ENCODE measurements at places on chromosomes 13 and 19.

DNA sequence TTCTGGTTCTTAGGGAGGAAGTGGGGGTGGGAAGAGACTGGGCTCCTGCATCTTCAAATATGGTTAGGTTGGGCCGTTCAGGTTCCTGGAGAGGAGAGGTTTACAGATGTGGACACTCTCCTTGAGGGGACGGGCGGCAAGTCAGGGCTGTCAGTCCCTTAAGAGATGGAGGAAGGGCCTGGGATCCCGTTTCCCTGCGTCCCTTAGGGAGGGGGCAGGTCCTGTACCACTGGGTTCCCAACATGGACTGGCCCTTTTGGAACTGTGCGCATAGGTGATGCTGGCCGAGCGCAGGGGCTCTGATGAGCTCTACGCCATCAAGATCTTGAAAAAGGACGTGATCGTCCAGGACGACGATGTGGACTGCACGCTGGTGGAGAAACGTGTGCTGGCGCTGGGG lies 10.9 kb upstream of the CACNG7 start:
- DNase-seq: no peak

DNA sequence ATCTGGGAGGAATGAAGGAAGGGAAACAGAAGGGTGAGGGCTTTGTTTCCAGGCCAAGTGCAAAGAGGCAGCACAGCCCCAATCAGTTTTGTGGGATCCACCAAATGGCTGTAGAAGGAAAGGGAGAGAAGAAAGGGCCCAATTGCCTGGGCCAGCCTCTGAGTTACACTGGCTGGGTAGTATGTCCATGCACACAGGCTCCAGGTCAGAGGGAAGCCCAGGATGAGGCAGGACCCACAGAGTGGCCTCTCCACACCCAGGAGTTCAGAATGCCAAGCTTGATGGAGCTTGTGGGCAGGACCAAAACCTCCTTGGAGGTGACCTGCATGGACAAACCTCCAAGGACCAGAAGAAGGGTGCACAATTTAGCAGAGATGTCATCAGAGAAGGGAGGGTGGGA lies 178.2 kb upstream of the TSHZ3 start:
- no peak for DNase-seq

- no peak for DNase-seq
These were observed 357.2 kb downstream of the OXGR1 start for GRCh38 chr13:96637039-96637438.

DNA sequence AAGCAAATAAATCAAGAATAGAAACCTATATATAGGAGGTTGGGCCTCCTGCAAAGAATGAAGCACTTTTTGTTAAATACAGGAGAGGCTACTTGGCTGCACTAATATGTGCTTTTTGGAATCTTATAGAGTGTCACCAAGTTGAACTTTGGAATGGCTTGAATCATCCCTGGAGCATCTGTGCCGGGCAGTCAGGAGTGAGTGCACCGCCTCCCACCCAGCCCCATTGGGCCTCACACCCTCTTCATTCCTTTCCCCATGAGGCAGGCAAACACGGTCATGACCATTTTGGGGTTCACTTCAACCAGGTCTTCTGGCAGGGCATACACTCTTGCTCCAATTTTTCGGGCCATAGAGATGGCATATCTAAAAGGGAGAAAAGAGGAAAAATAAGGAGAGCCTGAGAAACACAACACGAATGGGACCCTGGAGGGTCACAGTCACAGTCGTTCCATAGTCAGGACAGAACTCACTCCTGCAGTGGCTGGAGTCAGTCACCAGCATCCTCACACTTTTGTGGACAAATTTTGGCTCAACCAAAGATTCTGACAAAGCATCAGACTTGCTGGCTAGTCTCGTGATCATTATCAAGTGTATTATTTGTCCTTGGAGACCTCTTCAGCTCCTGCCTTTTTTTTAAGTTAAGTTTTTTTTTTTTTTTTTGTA lies 22.7 kb upstream of the CPB2 start:
- DNase-seq: no peak

DNA sequence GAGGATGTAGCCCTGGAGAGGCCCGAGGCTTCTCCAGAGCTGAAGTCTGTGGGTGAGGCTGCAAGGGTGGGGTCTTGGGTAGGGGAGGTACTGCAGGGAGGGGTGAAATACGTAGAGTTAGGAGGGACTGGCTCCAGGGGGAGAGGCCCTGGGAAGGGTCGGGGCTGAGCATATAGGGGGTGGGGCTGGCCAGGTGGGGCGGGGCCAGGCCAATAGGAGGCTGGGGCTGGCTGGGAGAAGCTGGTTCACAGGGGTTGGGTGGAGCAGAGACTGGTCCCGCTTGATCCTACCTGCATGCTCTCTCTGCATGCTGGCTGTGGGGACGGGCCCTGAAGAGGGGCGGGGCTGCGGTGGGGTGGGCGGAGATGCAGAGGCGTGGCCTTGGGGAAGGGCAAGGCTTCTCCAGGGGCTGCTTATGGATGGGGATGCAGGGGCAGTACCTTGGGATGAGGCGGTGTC lies 51.9 kb downstream of the CELF5 start:
- DNase-seq: no peak

DNA sequence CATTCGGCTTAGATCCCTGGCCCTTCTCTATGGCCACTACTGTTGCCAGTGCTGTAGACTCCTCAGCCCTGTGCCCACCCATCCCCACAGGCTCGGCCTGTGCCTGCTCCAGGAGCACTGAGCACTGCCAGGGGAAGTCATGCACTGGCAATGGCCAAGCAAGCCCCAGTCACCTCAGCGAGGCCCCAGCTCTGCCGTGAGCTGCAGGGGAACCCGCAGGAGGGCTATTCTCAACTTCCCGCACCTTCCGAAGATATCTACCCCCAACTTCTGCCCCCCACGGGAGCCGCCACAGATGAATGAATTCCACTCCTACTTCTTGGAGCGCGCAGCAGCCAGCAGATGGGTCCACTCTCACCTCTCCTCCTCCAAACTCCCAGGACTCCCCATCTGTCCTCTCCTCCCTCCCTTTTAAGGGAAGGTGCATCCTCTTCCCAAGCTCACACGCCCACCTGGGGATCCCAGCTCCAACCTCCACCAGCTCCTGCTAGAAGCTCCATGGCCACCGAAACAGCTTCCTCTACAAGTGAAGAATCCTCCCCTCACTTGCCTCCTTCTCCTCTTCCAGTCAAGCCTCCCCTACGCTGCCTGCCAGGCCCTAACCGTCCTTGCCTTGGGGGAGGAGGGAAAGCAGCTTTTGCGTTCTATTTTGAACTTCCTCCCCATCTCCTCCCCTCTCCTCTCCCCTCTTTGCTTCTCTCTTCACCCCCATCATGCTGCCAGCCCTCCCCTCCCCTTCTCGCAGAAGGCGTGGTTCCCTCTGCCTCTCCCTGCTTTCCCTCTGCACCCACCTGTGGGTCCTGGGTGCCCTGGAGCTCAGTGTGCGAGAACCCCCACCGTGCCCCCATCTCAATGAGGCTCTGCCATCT lies 52.2 kb downstream of the PEPD start:
- no peak for DNase-seq

GRCh38 chr19:39230096-39230764 lies 14.6 kb downstream of the IFNL3 start:
- DNase-seq: no peak

DNA sequence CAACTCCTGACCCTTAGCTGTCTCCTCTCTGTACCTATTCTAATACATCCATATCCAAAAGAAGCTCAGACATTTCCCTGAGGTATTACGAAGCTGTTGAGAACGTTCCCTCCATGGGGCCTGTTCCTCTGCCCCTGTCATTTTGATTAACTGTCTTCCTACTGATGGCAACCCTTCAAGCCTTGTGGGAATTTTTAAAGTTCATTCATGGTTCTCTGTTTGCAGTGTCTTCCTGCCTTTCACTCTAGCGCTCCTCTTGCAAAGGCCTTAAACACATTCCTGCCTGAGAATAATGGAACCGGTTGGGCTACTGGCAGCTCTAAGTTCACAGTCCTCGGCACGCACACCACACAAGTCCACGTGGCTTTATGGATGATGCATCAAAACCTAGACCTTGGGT lies 66.1 kb downstream of the LHFPL6 start:
- DNase-seq: no peak

DNA sequence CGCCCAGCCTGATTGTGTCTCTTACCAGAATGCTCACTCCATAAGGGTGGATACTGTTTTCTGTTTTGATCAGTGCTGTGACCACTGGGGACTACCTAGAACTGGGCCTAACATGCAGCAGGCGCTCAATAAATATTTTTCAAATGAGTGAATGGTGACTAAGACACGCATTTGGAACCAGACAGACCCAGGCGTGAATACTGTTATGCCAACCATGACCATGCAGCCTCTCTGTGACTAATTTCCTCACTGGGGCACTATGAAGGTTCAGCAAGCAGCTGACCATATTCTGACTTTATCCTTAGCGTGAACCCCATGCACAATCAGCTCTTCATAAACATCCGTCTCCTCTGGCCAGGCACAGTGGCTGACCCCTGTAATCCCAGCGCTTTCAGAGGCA lies 13.0 kb upstream of the SPC24 start:
- no peak for DNase-seq

DNA sequence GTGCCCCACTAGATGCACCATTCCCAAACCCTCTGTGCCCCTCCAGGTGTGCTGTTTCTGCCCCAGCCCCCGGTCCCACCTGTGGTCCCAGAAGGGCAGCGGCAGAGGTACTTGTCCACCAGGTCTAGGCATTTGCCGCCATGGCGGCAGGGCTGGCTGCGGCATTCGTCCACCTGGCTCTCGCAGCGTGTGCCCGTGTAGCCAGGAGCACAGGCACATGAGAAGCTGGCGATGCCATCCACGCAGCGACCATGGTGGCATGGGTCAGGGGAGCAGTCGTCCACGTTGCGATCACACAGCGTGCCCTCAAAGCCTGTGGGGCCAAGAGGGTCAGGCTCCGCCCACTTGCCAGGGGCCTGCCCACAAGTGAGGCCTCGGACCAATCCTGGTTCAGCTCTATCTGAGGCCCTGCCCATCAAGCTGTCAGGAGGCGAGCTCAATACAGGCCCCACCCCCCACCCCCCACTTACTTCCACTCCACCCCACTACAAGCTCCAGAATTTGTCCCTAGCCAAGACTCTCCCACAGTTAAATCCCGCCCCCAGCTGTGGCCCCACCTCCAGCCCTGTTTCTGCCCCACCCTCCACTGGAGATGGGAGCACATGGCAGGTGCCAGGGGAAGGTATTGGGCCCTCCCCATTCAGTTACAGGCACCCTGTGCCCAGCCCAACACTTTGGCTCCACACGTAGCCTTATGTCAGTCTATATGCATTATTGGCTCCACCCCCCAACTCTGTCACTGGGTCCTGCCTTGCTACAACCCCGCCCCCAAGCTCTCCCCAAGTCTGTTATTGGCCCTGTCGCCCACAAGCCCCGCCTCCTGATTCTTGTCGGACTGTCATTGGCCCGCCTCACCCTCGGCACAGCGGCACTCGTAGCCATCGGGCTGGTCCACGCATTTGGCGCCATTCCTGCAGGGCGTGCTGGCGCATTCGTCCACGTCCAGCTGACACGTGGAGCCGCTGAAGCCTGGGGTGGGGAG lies 13.5 kb downstream of the NOTCH3 start:
- no peak for DNase-seq

GRCh38 chr13:113327766-113328471 lies 30.9 kb downstream of the LAMP1 start:
- DNase-seq: no peak

- no peak for DNase-seq
These were observed 55.2 kb downstream of the ELF1 start for GRCh38 chr13:40963927-40964326.

DNA sequence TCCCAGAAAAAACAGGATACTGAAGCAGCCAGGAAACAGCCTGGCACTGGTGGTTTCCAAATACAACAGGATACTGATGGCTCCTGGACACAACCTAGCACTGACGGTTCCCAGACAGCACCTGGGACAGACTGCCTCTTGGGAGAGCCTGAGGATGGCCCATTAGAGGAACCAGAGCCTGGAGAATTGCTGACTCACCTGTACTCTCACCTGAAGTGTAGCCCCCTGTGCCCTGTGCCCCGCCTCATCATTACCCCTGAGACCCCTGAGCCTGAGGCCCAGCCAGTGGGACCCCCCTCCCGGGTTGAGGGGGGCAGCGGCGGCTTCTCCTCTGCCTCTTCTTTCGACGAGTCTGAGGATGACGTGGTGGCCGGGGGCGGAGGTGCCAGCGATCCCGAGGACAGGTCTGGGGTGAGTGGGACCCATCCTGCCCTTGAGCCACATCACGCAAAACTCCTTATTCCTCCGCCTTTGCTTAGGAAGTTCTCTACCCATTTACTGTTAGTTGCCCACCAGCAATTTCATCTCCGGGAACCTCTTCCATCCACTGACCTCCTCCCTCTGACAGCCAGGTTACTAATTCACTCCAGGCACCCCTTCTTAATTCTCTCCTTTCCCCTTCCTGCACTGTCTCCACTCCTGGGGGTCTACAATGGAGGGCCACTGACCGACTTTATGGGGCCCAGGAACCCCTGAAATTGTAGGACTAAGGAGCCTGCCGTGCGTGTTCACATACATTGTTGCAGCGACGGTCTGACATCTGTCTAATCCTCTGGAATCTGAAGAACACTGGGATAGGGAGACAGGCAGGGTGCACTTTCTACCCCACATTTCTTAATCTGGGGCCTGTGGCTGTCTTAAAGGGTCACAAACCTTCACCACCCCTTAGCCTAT lies 1.2 kb downstream of the ITPKC start:
- no peak for DNase-seq

DNA sequence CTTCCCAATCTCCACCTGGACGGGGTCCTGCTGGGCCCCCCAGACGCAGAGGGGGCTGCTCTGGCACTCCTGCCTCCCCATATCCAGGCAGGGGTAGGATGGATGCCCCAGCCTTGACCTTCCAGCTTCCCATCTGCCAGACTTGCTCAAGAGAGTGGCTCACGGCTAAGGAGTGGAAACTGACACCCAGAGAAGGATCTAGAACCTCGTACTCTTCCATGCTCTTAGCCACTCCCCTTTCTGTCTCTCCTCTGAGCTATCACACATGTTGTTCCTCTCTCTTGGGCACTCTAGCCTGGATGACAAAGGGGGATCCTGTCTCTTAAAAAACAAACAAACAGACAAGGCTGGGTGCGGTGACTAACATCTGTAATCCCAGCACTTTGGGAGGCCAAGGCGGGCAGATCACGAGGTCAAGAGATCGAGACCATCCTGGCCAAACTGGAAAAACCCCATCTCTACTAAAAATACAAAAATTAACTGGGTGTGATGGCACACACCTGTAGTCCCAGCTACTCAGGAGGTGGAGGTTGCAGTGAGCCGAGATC lies 12.2 kb upstream of the FUT5 start:
- no peak for DNase-seq

GRCh38 chr19:7897292-7897691 lies 6.4 kb upstream of the MAP2K7 start:
- no peak for DNase-seq

GRCh38 chr19:58033741-58034476 lies at the start of gene ZSCAN1:
ZSCAN1 (plus strand) TSS chr19:58034025; CDS start chr19:58037837, 3,812 bp downstream.
- peak; percentile 7 for DNase-seq

- no peak for DNase-seq
These were observed 27.5 kb upstream of the SIGLEC11 start for GRCh38 chr19:49988433-49988832.

GRCh38 chr13:32811297-32811800 lies 204.9 kb upstream of the KL start:
- DNase-seq: no peak

- DNase-seq: no peak
These were observed 476 bp downstream of the C2CD4C start for GRCh38 chr19:408441-408901.

- DNase-seq: no peak
These were observed 41.0 kb upstream of the SPACA7 start for GRCh38 chr13:112335135-112335534.

Data from stimulated activated CD8-positive, alpha-beta memory T cell treated with anti-CD3 and anti-CD28 coated beads, Interleukin-12 subunit alpha, Interleukin-12 subunit beta, amount 100 ng/mL, for 4 hours (primary cell).